ENCODE measurements at places on chromosomes 7 and 10.

- no peak for DNase-seq
These were observed 45.4 kb downstream of the PAX2 start for GRCh38 chr10:100790761-100791208.

DNA sequence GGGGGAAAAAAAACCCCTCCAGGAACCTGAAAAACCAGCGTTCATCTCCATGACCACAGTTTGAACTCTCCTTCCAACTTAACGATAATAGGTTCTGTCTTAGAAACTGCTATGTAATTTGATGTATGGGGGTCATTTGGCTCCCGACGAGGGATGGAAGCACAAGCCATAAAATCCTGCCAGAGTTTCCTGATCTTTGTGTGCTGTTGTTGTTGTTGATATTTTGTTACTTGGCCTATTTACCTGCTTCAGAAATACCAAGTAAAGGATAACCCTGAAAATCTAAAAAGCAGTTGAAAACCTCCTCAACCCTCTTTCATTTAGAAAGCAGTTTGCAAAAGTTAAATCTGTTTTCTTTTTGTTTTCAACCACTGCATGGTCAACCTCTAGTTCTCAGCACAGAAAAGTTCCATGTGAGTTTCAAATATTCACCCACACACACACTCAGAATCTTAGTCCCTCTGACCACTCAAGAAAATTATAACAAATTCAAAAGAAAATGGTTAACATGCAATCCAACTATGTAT lies 9.3 kb upstream of the HOXA2 start:
- DNase-seq, result no peak

- no peak for DNase-seq
These were observed 97.2 kb downstream of the SMURF1 start for GRCh38 chr7:99046722-99047121.

- peak; percentile 59 for DNase-seq
These were observed 55.8 kb upstream of the CDCA7L start for GRCh38 chr7:22001345-22002004.

DNA sequence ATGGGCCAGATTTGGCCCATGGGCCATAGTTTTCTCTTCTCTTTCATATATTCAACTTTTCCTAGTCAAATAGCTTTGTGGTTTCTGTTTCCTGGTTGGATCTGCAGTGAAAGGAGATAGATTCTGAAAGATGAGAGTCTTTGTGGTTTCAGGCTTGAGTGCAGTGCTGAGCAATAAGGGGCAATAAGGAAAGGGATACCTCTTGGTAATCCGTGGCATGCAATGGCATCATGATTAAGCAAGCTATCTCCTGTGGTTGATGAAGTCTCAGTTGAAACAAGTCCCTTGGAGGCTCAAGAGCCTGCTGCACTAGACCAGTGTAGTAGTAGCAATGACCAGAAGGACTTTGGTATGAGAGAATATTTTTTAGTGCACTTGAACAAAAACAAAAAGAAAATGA lies 187.7 kb upstream of the CNTNAP2 start:
- no peak for DNase-seq

DNA sequence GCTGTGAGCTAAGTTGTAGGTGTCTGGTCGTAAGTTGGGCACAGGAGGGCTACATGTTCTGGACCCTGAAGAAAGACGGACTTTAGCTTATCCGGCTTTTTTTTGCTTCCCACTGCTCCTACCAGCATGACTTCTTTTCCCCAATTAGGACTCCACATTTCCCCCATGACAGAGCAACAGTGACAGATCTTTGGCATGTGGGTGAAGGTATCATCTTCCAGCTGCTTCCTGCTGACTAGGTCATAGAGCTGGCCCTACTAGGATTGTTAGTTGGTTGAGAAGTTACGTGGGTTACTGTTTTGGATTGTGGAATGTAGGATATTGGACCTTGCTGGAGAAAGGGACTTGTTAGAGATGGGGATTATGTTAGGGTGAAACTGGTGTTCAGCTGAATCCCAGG lies 21.4 kb downstream of the LANCL2 start:
- no peak for DNase-seq

DNA sequence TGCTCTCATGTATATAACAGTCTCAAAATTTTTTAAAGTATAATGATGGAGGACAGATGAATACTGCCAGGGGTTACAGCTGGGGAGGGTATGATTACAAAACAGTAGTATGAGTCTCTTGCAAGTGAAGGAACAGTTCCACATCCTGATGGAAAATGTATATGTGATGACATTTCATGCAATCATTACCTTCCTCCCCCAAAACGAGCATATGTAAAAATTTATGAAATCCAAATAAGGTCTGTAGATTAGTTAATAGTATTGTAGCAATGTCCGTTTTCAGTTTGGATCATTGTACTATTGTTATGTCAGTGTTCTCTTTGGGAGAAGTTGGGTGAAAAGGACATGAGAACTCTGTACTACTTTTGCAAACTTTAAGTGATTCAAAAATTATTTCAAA lies 38.0 kb downstream of the DRGX start:
- DNase-seq, result no peak

DNA sequence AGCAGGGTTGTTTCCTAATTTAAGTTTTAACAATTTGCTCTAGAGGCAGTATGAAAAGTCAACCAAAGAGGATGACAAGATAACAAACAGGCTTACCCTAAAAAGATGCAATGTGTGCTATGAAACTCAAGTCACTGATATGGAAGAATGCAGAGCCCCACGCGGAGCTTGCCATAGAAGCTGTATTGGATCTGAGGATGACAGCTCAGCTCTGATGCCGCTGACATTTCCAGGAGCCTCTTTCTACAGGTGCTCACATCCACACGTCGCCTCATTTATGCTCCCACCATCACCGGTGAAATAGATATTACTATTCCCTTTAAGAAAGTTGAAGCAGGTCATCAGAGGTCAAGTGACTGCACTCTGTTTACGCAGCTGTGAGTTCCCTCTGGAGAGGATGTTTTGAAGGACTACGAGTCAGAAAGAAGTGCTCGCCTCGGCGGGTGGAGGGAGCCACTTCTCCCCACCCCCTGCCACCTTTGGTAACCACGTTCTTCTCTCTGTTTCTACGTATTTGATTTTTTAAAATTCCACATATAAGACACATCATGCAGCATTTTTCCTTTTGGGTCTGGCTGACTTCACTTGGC lies 275.4 kb downstream of the GLRX3 start:
- no peak for DNase-seq

DNA sequence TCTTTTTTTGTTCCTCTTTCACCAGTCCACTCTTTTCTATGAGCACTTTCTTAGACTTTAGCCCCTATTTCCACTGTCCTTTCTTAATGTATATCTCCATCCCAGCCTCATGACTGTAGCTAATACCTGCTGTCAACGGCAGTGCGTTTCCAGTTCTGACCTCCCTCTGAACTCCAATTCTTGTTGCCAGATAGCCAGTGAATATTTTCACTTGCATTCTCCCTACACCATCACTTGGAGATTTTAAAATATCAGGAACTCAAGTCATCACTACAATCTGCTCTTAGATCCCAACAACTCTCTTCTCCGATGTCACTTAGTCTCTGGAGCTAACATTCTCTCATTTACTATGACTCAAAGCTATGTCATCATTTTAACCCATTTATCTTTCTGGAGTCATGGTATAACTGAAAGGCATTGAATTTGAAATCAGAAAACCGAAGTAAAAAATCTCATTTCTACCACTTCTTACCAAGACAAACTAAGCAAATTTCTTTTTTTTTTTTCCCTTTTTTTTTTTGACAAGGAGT lies 5.1 kb upstream of the SLC16A12 start:
- DNase-seq, result no peak

DNA sequence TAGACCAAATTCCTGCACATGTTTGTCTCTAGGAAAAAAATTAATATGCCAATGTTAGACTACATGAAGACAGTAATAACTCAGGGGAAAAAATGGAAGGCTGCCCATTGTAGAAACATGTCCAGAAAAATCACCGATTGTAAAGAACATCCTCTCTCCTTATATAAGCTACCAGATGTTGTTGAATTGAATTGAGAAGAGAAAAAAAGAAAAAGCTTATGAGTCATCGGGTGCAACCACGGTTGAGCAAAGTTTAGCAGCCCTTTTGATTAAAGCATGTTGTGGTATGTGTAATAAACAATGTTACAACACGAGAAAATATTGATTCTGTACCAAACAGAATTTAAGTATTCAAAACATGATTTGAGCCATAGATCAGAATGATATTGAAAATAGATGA lies 102.3 kb upstream of the ARHGAP21 start:
- DNase-seq, result no peak

DNA sequence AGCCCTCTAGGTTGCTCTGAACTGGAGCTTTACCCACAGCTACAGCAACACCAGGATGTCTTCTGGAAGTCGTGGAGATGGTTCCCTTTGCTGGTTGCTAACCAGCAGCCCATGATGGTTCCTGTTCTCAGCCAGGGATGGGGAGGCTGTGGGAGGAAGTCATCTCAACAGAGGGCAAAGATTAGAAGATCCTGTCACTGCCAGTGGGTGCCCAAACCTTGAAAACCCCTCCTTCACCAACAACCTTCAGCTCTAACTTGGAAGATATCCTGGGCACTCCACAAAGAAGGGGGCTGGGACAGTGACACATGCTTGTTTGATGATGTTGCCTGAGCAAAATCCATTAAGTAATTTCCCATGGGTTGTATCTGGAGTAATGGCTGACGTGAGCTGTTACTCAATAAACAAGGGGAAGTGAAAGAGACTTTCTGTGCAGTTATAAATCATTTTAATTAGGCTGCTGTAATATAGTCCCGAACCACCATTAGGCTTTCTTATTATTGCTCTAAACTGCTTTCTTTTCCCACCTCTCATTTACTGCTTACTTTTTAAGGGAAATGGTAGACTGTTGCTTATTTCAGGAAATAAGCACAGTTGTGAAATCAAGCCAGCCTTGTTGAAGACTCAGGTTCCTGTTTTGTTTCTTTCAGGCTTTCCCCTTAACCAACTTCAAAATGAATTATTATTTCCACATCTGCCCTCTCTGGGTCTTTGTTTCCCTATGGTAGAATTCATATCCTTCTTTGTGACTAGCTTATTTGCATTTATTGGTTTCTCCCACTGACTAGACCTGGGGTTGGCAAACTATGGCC lies 124.8 kb downstream of the PPP1R17 start:
- DNase-seq, result peak; percentile 2

- DNase-seq, result no peak
These were observed 21.3 kb downstream of the MDH2 start for GRCh38 chr7:76069238-76069638.

GRCh38 chr10:11334436-11334835 lies 277.0 kb downstream of the USP6NL start:
- DNase-seq, result no peak

DNA sequence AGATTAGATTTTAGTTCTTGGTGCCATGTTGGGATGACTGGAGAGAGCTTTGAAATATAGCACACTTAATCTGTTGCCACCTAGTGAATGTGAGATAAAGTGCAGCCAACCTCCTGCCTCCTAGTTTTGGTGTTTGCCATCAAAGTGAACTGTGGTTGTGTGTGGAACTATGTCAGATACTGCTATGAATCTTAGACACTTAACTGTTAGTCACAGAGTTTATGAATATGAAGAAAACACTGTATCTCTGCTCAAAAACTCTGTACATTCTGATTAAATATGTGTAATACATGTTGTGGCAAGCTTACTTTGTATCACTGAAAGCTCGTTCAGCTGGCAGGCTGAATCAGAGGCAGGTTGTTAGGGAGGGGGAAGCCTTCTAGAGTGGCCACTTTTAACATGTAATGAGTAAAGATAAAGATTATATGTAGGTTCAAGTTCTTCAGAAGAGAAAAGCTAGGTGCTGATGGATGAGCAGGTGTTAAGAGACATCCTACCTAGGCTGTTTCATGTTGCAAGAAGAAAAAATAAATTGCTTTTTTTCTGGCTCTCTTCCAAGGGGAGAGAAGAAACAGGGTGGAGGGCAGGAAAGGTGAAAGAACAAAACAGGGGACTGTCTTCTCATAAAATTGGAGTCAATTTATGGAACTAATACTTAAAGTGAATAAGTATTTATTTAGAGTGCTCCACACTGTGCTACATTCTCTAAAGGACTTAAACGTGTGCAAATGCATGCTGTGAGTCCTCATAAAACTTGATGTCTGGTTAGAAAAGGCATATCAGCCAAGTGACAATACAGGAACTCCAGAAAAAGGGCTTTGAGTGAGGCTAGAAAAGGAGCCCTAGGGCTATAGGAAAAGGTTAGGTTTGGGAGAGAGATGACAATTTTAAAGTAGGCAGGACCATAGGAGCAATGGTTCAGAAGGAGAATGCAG lies 14.1 kb upstream of the LAMB1 start:
- DNase-seq, result no peak

GRCh38 chr10:60358282-60358681 lies 31.4 kb downstream of the ANK3 start:
- no peak for DNase-seq

GRCh38 chr10:50622706-50623662 lies 772 bp downstream of the SGMS1 start:
- DNase-seq, result peak; percentile 54

- no peak for DNase-seq
These were observed 13.3 kb upstream of the ACSL5 start for GRCh38 chr10:112360308-112361270.

- no peak for DNase-seq
These were observed 27.3 kb downstream of the SEC23IP start for GRCh38 chr10:119919826-119920225.

- DNase-seq, result no peak
These were observed 235.8 kb downstream of the DIP2C start for GRCh38 chr10:453647-454046.

DNA sequence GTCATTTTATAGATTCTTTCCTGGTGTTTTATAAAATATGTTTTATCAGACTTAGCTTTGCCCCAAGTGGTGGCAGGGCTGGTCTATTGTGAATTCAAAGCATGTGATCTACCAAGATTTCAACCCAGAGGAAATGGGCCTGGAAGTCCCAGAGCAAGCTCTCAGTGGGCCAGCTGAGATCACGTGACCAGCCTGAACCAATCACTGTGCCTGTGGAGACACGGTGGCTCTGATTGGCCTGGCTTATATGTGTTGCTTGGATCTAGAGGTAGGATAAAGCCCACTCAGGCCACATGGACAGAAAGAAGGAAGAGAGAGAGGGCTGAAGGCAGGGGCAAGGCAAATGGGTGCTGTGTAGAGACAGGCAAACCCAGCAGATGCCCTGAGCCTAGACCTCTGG lies 65.5 kb upstream of the GATA3 start:
- no peak for DNase-seq

- DNase-seq, result no peak
These were observed 20.8 kb upstream of the SH3PXD2A start for GRCh38 chr10:103876155-103876554.

DNA sequence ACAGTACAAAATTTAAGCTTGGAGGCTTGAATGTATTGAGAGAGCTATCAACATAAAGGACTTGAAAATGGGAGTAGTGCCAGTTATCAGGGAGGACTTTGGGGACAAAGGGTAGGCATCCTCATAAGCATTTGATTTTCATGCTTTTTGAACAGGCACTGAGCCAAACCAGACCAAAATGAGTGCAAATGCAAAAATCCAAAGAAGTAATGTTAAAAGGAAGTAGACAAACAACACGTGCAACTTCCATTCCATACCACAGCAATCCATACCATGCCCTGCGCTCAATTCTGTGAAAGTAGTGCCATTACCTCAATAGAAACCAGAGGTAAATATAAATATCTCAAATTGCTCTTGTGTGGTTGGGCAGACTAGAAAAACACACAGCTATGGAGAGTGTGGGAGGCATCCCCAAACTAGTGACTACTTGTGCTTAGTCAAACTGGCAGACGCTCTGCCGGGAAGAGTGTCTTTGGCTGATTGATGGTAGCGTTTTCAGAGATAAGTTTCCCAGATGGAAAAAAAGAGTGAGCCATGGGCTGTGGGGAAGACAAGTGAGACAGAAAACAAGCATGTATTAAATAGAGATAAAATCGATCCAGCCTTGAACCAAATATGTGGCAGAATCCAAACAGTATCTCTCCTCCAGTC lies 161.5 kb downstream of the CREB5 start:
- no peak for DNase-seq

- DNase-seq, result no peak
These were observed 226.7 kb upstream of the MBL2 start for GRCh38 chr10:52999258-52999657.

Measured in CD4-positive, alpha-beta T cell treated with Interleukin-12 subunit alpha and Interleukin-12 subunit beta, for 1 hour (primary cell).